ENCODE measurements at places on chromosomes 7 and 10.

DNA sequence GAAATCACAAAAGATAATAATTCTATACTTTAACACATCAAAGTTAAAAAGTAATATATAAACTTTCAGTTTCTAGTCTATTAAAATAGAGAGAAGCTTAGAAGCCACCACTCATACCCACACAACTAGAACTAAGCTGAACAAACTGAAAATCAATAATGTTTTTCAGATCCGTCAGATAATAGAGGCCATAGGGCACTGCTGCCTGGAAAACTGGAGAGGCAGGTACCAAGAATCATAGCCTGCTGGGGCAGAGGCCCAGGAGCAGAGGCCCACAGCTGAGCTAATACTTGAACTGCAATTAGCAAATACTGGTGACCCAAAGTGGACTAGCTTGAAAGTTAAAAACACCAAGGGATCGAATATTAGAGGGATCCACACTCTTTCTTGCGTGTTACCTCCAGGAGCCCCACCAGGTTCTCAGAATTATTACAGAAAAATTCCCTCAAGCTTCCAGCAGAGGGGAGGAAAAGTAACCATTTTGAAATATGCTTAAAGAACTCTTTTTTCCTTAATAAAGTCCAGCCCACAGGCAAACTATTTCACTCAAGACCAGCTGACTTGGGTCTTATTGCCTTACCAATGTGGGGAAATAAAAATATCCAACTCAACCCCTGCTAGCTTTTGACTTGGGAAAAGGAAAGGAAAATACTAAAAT, 774.1 kb upstream of the IGFBP3 start:
- DNase-seq, result no peak

DNA sequence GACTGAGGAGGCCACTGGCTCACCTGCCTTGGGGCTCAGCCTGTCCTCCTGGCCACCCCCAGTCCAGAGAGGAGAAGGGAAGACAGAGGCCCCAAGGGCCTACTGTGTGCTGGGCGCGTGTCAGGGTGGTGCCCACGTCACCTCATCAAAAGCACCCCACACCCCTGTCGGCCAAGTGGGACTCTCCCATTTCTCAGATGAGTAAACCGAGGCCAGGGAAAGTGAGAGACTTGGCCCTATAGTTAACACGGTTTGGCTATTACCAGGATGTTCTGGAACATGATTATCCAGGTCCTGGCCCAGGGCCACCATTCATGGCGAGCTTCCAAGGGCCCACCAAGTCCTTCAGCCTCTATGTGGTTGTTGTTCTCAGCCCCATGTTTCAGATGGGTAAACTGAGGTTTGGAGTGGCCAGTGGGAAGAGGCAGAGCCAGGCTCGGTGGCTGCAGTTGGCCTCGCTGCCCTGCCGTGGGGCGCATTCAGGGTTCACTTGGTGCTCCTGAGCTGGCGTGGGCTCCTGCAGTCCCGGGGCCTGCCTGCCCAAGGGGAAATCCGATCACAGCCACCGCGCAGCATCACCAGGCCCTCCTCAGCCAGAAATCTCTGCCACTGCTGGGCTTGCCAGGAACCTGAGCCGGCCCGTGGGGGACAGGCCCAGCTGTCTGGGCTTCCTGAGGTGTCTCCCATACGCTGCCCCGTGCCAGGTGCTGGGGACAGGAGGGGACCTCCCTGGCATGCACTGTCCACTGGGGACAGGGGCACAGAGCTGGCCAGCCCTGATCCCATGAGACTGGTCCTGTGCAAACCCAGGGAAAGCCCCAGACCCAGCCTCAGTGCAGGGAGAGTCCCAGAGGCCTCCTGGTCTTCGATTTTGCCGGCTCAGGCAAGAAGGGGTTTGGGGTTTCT, 117.7 kb upstream of the TNRC18 start:
- DNase-seq, result no peak

DNA sequence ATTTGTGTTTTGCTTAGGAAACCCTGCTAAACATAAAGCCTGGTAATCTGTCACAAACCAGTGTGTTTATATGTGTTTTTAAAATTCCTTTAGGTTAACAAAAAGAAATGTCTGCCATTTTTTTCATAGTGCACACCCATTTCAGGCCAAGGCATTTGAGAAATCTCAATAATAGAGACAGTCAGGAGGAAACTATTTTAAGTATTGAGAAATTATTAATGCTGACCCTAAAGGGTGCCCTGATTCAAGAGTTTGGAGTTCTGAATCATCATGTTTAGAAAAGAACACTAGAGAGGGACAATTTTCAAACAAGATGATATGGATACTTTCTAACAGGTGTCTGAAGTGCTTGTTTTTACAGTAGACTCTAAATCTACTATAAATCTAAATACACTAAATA, 28.7 kb downstream of the MALRD1 start:
- DNase-seq, result no peak

DNA sequence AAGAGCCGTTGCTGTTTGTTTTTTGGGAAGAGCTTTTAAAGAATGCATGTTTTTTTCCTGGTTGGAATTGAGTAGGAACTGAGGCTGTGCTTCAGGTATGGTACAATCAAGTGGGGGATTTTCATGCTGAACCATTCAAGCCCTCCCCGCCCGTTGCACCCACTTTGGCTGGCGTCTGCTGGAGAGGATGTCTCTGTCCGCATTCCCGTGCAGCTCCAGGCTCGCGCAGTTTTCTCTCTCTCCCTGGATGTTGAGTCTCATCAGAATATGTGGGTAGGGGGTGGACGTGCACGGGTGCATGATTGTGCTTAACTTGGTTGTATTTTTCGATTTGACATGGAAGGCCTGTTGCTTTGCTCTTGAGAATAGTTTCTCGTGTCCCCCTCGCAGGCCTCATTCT, 31.6 kb downstream of the PFKFB3 start:
- DNase-seq, result no peak

DNA sequence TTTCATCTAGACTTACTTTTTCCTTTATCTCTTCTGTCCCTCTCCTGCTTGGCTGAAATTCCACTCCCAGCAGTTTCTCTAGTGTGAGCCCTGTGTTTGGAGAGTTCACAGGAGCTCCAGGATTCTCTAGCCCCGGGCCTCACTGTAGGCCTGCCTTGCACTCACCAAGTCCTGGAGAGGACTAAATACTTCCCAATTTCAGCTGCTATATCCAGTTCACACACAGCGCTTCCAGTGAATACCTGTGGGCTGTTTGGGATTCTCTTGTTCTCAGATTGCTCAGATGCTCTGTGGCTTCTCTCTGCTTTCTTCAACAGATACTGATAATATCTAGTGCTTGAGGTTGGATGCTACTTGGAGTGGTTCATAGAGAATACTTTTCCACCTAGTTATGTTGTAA, 46.0 kb downstream of the MINPP1 start:
- no peak for DNase-seq

- no peak for DNase-seq
Observed at GRCh38 chr7:2804227-2804763, 39.8 kb downstream of the GNA12 start.

DNA sequence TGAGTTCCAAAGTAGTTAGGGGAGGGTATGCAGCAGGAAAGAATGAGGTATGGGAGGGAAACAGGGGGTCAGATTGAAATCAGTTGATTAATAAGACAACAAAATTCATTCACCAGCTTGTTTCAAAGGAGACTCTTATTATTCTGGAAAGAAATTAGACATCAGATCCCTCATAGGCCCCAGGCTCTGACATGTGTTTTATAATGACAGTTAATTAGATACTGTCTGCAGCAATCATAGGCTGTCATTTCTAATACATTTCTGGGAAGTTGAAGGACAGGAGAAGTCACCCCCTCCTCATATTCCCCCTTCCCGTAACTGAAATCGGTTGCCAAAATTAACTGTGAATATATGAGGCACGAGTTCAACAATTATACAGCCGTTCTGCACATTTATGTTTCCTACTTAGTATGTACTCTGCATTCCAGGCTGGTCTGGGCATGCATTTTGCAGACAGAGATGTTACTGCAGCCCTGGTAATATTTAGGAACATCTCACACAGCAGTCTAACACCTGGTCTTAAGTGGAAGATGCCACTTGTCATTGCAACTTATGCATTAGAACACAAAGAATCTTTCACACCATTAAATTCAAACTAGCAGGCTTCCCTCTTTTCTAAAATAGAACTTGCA, 355.2 kb upstream of the LRGUK start:
- DNase-seq, result no peak

GRCh38 chr7:55457801-55458200, 92.7 kb downstream of the LANCL2 start:
- no peak for DNase-seq

DNA sequence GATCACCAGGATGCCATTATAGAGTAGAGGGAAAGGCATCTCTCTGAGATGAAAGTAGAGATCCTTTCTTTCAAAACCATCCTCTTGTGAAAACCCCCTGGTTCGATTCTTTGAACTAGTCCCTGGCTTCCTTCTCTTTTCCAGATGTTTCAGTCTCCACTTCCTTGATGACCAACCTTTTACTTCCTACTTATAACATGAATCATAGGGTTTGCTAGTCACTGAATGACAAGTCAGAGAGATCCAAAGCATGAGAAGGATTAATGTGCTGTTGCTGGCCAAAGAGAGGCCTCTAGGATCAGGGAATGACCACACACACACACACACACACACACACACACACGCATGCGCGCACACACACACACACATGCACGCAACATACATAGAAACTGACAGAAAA, 161.1 kb upstream of the FRMD4A start:
- DNase-seq, result no peak

All from activated CD4-positive, CD25-positive, alpha-beta regulatory T cell (primary cell).